ENCODE measurements at places on chromosomes 6 and 20.

- peaks cover 3% of the 10 kb centered on the region for H3K27me3 ChIP-seq
- no peaks in the 10 kb centered on the region for H3K36me3 ChIP-seq
- no peaks in the 10 kb centered on the region for H3K4me1 ChIP-seq
- H3K27ac ChIP-seq = no peak overlapping the region
- DNase-seq = no peak
- no peak overlapping the region for H3K4me3 ChIP-seq
Measured at GRCh38 chr20:24733416-24733815, 215.7 kb upstream of the CST7 start.

GRCh38 chr6:17004269-17004668 is 97.6 kb upstream of the STMND1 start:
- no peak overlapping the region for H3K27ac ChIP-seq
- DNase-seq = no peak
- no peaks in the 10 kb centered on the region for H3K36me3 ChIP-seq
- no peak overlapping the region for H3K4me3 ChIP-seq

GRCh38 chr20:39602649-39603048 is 640.5 kb downstream of the DHX35 start:
- no peak for DNase-seq
- no peak overlapping the region for H3K4me3 ChIP-seq
- no peaks in the 10 kb centered on the region for H3K36me3 ChIP-seq
- peaks cover 12% of the 10 kb centered on the region for H3K4me1 ChIP-seq

DNA sequence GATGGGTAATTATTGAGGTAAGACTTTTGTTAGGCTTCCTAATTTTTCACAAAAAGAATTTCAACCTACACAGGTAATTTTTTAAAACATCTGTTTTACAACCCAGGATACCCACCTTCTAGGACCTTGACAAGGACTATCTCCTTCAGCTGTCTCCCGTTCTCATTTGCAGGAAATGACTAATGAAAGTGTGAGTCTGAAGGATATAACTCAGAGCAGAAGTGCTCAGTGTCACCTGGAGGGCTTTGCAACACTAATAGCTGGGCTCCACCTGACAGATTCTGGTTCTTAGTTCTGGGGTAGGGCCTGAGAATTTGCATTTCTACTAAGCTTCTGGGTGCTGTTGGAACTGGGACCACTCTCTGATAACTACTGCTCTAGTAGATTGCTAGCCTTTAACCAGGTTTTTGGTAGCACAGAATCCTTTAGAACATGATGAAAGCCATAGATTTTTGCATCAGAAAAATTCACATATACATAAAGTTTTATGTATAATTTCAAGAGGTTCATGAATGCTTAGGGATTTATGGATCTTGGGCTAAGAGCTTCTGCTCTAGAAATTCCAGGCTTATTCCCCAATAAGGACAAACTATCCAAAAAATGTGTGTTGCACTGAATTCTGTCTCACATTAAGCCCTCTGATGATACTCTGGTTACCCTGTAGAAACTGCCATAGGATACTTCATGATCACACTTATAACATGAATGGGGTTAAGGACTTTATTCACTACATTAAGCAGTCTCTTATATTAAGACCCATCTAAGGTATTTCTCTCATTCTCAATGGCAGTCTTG is 30.3 kb downstream of the AK9 start:
- 0 out of 2 replicates have a peak, but pooled peaks cover 2% of the 10 kb centered on the region for H3K27me3 ChIP-seq
- H3K36me3 ChIP-seq = no peaks in the 10 kb centered on the region
- DNase-seq = no peak
- H3K4me3 ChIP-seq = no peak overlapping the region

- H3K4me3 ChIP-seq = no peak overlapping the region
- no peak for DNase-seq
- no peaks in the 10 kb centered on the region for H3K27me3 ChIP-seq
- H3K4me1 ChIP-seq = no peaks in the 10 kb centered on the region
- H3K27ac ChIP-seq = no peak overlapping the region
- no peaks in the 10 kb centered on the region for H3K36me3 ChIP-seq
Measured at GRCh38 chr6:99324996-99325395, 24.5 kb downstream of the FAXC start.

DNA sequence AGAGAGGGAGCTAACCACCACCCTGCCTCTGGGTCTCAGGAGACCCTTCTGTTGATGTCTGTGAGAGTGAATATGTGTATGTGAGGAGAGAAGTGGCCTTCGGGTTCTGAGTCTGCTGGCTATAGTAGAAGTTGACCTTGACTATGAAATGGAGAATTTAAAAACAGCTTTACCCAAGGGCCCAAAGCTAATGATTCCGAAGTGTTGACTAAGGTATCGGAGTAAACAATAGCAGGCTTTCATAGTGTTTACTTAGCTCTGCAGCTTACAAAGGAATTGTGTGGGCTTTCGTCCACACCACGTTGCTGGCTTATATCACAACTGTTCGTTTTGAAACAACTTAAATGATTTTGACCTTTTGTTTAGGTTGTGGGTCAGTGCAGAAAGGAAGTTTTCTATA is 126.5 kb upstream of the JAG1 start:
- H3K4me3 ChIP-seq = no peak overlapping the region
- no peaks in the 10 kb centered on the region for H3K4me1 ChIP-seq
- DNase-seq = no peak

DNA sequence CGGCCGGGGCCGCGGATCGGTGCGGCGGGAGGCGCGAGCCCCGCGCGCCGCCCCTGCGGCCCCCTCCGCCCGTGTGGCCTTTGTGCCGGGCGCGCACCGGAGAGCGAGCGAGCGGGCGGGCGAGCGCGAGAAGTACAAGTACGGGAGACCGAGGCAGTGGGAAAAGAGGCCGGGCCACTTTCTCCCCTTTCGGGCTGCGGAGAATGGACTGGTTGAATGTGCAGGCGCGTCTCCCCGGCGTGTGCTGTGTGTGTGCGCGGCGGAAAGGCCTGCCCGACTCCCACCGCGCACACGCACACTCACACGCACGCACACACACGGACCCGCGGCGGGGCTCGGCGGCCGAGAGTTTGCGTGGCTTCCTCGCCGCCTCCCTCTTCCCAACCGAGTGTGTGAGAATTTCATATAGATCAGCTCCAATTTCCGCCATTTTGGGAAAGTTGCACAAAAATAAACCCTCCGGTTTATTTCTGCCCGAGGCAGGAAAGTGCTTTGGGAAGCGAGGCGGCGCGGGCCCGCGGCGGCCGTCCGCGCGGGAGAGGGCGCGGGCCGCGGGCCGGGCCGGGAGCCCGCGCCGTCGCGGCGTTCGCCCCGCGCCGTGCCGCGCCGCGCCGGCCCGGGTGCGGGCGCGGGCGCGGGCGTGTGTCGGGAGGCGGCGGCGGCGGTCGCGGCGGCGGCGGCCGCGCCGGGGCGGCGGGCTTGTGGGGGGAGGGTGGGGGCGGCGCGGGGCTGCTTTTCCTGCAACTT is 1.1 kb downstream of the L3MBTL3 start:
- H3K36me3 ChIP-seq = no peaks in the 10 kb centered on the region
- DNase-seq = peak; percentile 61
- peaks cover 11% of the 10 kb centered on the region for H3K4me1 ChIP-seq
- H3K27me3 ChIP-seq = no peaks in the 10 kb centered on the region

DNA sequence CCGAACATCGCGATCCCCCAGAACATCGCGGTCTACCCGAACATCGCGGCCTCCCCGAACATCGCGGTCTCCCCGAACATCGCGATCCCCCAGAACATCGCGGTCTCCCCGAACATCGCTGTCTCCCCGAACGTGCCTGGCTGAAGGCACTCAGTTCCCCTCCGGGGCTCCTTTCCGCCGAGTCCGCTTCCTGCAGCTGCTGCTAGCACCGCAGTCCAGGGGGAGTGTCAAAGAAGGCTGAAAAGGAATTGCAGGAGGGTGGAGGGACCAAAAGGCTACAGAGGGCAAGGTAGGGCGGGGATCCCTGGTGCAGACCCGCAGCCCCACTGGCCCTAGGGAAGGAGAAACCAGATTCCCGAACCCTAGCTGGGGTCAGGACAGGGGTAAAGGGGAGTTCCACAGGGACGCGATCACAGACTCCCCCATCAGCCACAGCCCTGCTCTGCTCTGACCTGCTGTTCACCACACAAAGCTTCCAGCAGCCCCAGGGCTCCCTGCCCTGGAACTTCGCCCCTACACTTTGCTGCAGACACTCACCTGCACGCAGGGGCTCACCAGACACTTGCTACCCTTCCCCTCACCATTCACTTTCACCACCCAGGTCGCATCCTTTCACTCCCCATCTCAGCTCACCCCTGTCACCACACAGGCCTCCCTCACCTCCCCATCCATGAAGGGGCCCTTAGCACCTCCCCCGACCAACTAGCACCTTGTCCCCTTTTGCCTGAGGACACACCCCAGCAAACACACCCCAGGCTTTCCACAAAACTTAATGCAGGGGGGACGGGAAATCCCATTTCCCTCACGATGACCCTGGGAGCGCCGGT is 1.7 kb downstream of the ULBP1 start:
- no peak for DNase-seq
- H3K27ac ChIP-seq = no peak overlapping the region
- H3K36me3 ChIP-seq = no peaks in the 10 kb centered on the region
- no peaks in the 10 kb centered on the region for H3K27me3 ChIP-seq
- peaks cover 6% of the 10 kb centered on the region for H3K4me1 ChIP-seq

DNA sequence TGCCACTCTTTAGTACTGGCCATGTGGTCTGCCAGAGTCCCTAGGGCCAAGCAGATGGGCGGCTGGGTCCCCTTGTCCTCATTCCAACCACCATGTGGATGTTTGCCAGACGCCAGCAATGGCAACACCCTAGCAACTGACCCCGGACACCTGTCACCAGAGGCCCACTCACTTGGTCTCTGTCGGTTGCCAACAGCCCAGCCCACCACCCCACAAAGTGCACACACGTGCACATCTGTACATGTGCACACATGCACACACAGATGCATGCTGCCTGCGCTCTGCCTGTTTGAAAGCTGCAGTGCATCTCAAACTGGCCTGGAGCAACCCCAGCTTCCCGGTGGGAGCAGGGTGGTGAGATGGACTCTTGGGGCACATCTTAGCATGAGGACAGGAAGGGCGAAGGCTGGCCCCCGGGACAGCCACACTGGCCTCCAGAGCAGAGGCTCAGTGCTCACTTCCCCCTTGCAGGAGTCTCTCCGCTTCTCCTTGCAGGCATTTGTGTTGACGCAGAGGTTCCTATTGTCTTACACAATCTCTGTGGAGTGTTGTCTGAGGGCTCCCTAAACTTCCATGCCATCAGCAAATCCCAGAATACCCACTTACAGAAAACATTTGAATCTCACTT is 54.0 kb downstream of the PSMG4 start:
- no peaks in the 10 kb centered on the region for H3K36me3 ChIP-seq
- H3K4me1 ChIP-seq = no peaks in the 10 kb centered on the region
- DNase-seq = no peak
- H3K4me3 ChIP-seq = no peak overlapping the region

DNA sequence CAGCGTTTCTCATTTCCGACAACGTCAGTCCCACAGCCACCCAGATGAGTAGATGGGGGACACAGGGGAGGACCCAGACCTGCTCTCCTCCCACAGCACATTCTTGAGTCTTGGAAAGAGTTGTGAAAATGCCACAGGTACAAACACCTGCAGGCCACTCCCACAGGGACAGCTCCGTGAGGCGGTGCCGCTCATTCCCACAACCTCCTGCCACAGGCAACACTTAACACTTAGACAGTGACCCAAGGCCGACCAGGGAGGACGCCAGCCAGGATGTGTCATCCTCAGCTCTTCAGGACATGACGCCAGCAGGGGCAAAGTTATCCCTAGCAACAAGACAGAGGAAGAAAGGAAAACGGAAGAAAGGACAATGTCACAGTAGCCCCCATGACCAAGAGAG is 22.9 kb upstream of the HLA-B start:
- H3K4me3 ChIP-seq = no peak overlapping the region
- H3K27ac ChIP-seq = no peak overlapping the region
- DNase-seq = no peak
- no peaks in the 10 kb centered on the region for H3K36me3 ChIP-seq

GRCh38 chr20:2231701-2232100 is 64.1 kb upstream of the TGM3 start:
- no peaks in the 10 kb centered on the region for H3K36me3 ChIP-seq
- no peak overlapping the region for H3K4me3 ChIP-seq
- H3K27ac ChIP-seq = no peak overlapping the region
- DNase-seq = no peak

DNA sequence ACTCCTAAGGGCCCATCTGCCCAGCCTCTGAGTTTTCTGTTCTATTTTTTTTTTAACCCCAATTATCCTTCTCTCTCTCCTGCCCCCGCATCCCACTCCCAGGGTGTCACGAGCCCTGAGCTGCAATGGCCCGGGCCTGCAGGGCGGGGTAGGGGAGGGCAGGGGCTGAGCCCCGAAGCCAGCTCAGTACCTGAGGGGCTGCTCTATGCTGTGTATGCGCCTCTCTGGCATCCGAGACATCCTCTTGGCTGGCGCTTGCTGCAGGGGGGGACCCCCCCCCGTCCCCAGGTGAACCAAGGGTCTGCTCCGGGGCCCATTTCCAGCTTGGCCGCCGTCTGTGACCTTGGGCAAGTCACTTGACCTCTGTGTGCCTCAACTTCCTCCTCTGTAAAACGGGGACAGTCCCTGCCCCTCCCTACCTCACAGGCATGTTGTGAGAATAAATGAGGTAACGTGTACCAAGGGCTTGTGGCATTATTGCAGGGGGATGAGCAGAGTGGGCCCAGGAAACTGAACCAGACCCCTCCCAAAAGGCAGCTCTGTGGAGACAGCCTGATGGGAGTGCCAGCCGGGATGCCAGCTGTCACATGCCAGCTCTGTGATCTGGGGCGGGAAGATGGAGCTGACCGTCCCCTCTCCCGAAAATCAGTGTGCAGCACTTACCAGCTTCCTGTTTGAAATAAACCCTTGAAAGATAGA is 13.0 kb upstream of the MYL9 start:
- H3K36me3 ChIP-seq = no peaks in the 10 kb centered on the region
- no peak overlapping the region for H3K4me3 ChIP-seq
- no peaks in the 10 kb centered on the region for H3K4me1 ChIP-seq
- H3K27me3 ChIP-seq = no peaks in the 10 kb centered on the region
